Stimulated activated CD8-positive, alpha-beta memory T cell treated with anti-CD3 and anti-CD28 coated beads, Interleukin-4, amount 100 ng/mL, for 24 hours (primary cell): ENCODE measurements at places on chromosomes 2 and 18.

DNA sequence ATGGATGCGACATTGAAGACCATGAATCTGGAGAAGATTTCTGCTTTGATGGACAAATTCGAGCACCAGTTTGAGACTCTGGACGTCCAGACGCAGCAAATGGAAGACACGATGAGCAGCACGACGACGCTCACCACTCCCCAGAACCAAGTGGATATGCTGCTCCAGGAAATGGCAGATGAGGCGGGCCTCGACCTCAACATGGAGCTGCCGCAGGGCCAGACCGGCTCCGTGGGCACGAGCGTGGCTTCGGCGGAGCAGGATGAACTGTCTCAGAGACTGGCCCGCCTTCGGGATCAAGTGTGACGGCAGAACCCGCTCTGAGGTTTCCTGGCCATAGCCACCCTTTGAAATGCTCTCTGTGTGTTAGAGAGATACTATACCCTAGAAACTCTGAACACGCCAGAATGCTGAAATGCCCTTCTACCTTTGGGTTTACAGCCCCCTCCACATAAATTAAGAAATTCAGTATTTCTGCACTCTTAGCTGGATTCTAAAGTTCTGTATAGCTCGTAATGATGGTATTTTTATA, 659 bp downstream of the CHMP1B start:
- peak; percentile 16 for DNase-seq

DNA sequence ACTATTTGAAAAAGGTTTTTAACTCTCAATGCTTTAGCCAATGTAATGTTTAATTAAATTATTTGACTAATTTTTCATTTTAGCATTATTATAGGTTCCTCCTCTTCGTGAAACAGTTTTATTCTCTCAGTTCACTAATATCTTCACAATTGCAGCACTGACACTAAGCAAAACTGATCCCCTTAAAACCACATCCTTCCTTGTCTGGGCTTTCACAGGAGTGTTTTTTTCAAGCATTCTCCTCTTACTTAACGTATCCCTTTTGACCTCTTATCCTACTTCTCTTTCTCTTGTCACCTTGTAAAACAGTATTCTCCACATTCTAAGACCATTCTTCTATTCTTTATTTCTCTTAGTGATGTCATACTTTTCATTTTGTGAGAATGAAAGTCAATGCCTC, 112.8 kb downstream of the DSC3 start:
- no peak for DNase-seq

DNA sequence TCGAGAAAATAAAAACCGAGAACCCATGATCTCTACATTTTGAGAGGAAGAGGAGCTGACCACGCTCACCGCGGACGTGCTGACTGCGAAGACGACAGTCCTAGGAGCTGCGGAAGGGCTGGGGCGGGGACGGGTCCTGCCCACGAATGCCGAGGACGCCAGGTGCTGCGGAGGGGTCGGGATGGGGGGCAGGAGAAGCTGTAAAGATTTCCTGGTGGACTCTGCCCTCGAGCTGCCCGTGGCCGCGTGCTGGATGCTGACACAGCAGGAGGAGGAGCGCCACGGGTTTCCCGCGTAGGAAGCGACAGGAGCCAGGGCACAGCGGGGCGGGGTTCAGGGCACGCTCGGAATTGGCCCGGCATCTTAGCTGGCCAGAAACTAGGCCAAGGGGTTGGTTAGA, 22.2 kb downstream of the ZSCAN30 start:
- DNase-seq: no peak

GRCh38 chr2:153461453-153461852, 17.1 kb downstream of the RPRM start:
- DNase-seq: no peak

DNA sequence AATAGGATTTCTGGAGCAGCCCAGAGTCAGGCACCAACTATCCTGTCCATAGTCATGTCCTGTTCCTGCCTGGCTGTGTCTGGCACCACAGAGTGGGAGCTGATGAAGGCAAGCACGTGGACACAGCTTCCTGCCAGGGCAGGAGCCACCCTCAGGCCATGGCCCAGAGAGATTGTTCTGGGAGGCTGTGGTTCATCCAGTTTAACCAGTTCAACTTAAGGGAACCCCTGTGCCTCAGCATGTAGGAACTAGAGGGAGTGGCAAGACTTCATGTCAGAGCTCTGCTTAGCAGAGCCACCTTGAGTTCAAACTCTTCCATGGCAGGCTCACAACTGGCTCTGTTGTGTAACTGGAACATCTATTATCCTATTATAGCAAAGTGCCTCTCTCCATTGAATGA, 73.2 kb upstream of the NCKAP5 start:
- DNase-seq: no peak
